Astrocyte of the cerebellum (primary cell): ENCODE measurements at places on chromosomes 2 and 18.

- DNase-seq = no peak
Observed at GRCh38 chr2:38533757-38534545, 68.8 kb downstream of the HNRNPLL start.

DNA sequence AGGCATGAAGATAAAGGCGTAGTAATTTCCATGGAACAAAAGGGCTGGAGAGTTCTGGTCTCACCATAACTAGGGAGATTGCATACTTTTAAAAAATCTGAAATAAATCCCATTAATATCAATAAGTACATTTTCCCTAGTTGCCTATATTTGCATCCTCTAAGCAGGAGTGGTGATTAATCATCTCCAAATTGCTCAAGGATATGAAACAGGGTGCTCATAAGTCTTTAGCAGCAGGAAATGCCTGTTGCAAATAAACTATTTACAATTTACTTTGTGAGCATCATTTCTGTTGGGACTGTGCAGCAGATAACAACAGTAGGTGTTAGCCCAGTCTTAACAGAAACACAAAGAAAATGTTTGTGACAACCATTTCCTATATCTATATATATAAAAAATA is 92.4 kb upstream of the TMEM178A start:
- no peak for DNase-seq

- DNase-seq = peak; percentile 89
Observed at GRCh38 chr2:1675633-1676032, 68.7 kb downstream of the PXDN start.

DNA sequence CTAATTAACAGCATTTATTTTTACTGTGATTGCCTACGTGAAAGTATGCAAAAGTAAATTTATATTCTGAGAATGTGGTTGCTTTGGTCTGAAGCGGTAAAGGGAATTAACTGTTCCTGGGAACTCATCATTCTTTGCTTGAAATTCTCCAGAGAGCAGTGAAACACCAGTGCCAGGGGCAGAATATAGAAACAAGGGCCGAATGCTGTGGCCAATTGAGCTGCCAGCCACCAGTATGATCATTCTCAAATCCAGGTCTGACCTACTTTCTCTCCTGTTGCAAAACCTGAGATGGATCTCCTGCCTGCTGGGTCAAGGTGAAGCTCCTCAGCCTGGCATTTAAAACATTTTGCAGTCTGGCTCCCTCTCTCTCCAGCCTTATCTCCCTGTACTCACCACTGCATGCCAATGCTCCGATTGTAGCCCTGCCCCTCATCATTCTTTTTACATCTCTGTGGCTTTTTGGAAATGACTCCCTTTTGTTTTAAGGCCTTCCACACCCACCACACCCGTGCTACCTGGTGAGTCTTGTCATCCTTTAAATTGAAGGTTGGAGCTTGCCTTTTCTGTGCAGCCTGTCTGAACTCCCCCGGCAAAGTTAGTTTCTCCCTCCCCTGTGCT is 94.5 kb upstream of the TMEM178A start:
- no peak for DNase-seq

DNA sequence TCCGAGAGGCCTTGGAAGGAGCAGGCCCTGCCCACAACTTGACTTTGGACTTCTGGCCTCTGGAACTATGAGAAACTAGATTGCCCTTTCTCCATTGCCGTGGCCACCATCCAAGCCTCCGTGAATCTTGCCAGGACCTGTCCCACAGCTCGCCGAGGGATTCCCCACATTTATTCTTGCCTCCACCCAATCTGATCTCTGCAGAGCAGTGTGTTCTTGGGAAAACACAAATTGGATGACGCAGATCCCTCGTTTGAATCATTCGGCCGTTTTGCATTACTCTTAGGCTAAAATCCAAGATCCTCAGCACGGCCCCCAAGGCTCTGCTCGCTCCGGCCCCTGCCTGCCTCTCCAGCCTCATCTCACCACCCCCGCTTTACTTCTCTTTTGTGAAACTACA is 364.2 kb downstream of the ZNF516 start:
- no peak for DNase-seq

GRCh38 chr2:169361706-169362117 is 622 bp downstream of the LRP2 start:
- no peak for DNase-seq

GRCh38 chr18:36798738-36799473 is 29.9 kb downstream of the TPGS2 start:
- peak; percentile 16 for DNase-seq

DNA sequence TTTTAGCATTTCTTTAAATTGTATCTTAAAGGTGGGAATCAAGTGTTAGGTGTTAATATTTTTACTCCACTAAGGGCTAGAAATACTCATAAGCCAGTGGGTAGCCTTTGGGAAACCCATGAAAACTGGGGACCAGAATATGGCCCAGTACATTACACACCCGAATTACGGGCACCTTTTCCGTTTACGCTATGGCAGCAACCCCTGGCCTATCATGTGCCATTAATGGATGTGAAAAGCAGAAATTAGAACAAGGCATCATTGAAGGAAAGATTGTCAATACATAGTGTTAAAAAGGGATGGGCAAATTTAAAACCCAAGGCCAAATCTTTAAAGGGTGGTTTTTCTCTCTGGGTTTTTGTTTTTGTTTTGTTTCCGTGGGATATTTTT is 781 bp downstream of the FARP2 start:
- DNase-seq = no peak

- DNase-seq = peak; percentile 68
Observed at GRCh38 chr2:207854484-207855440, 85.1 kb upstream of the FZD5 start.

DNA sequence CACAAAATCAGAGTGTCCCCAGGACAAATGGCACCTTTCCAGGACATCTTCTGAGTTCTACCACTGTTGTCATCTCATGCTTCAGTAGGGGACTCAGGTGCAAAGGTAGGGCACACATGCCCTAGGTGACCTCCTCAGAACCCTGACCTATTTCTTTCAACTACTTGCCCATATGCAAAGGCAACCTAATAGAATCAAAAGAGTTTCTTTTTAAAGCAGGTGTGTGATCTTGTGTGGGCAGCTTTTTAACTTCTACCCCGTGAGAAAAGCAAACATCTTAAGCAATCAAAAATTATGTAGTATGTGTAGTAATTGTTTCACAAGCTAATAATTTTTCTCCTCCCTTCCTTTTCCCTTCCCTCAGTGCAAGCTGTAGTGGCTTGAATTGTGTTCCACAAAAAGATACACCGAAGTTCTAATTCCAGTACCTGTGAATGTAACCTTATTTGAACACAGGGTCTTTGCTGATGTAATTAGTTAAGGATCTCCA is 333.1 kb downstream of the RND3 start:
- no peak for DNase-seq

DNA sequence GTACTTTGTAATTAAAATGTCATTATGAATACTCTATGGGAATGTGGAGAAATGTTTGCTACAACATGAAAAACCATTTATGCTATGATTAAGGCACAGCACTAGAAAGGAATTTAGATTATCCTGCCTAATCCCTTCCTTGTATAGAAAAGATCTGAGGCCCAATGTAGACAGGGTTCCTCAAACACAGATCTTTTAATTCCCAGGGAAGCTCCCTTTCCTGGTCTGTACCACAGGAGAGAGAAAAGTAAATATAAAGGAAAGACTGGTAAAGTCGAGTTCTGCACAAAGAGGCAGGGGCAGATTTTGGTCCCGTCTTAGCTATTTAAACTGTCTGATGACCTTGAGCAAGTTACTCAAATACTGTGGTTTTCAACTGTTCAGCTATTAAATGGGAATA is 84.7 kb downstream of the ICA1L start:
- no peak for DNase-seq

- no peak for DNase-seq
Observed at GRCh38 chr2:36300697-36301096, 54.9 kb upstream of the CRIM1 start.
